ENCODE measurements at places on chromosomes 12 and 14.

DNA sequence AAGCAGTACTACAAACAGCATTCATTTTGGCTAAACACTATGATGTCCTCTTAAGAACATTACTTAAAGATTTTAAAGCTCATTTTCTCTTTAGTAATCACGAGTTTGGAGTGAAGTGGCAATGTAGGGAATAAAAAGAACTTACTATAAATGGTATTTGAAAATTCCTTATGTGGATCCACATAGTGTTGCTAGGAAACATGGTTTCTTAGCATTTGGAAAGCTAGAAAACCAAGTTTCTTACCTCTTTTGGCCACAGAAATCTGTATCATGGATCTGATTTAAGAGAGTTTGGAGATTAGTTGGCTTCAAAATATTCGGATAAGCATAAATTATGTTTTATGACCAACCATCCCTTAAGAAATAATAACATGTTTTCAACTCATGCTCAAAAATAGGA lies 337.7 kb upstream of the GARIN6 start:
- DNase-seq, result no peak

- no peak for DNase-seq
Measured at GRCh38 chr12:47920913-47921312, 16.1 kb upstream of the VDR start.

DNA sequence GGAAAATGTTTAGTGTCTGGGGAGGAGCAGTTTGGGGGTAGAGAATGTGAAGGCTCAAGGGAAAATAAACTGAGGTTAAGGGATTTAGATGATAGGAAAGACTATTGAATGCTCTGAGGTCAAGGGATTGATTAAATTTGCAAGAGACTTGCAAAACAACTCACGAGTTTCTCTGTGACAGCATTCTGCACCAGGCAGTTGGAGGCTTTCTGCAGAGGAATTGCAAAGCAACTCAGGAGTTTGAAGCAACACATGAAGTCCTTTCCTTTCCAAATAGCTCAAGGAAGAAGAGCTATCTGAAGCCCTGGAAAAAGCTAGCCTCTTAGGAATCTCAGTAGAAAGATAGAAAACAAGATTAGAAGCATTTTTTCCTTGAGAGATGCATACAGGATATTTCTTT lies 23.9 kb downstream of the SLC7A8 start:
- DNase-seq, result no peak

GRCh38 chr14:58796242-58797009 lies 158.7 kb downstream of the DACT1 start:
- no peak for DNase-seq

DNA sequence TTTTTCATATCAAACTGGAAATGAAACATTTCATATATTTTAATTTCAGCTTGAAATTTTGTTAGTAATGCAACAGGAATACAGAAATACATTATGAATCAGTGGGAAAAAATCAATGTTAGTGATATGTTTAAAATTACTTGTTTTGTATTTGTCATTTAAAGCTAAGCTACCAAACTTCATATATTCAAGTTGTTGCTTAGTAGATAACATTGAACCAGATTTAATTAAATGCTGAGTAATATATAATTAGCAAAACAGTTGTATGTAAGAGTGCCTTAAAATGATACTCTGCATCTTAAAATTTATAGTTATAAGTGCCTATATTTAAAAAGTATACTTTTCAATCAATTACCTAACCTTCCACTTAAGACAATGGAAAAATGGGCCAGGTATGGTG lies 5.0 kb downstream of the CHURC1 start:
- DNase-seq, result no peak

DNA sequence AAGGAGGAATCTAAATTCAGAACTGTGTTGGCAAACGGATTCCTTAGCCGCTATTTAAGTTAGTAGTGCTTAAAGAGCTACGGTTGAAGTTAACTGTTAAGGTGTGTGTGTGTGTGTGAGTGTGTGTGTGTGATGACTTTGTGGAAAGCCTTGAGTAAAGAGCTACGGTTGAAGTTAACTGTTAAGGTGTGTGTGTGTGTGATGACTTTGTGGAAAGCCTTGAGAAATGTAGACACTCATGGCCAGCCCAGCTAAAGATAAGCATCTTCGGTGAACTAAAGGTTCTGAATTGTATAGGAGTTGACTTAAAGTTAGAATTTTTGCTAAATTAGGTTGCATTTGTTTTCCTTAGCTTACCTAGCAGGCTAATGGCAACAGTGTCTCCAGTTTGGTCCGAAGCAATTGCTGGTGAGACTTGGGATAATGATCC lies 1.4 kb downstream of the KTN1 start:
- DNase-seq, result no peak

GRCh38 chr12:22971247-22971646 lies 346.3 kb downstream of the ETNK1 start:
- DNase-seq, result no peak

- no peak for DNase-seq
Measured at GRCh38 chr12:10016881-10017280, 6.5 kb downstream of the CLEC12B start.

DNA sequence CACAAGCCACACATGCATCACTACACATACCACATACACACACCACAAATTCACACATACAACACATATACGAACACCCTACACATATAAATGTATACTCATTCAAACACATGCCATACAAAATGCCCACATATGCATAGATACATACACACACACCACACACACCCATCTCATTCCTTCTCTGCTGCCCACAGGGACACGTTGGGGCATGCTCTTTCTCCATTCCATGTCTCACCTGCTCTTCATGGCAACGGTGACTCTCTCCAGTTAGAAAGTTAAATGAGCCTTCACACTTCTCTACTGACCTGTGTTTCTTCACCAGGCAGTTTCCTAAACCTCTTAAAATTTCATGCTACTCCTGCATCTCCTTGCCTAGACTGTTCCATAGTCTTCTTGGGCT lies 1194.8 kb downstream of the BCL11B start:
- no peak for DNase-seq

DNA sequence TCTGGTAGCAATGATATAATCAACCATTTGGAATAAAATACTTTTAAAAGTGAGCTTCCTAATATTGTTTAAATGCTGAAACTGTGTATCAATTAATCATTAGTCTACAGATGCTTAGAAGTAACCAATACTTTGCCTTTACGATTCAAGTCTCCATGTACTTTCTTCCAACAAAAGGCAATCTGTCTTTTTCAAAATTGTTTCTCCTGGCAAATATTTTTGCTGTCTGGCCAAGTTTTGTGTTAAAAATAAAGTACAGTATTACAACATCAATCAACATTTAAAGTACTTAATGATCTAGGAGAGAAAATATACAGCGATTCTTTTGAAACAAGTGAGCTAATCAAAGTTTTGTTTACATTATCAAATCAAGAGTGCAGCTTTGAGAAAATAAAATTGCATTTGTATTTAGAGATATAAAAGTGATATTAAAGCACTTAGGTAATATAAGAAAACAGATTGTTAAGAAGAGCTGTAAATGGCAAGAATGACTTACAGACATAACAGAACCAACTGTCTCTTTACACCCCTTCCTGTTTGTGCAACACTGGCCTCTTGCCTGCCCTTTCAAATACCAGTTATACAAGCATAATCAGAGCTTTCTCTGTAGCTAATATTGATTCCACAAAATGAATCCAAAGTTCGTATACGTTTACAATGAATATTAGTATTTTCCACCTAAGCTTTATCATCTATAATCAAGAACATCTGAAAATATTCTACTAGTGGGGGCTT lies 38.2 kb upstream of the FBLN5 start:
- no peak for DNase-seq

GRCh38 chr12:104649217-104649824 lies 192.6 kb downstream of the CHST11 start:
- no peak for DNase-seq

DNA sequence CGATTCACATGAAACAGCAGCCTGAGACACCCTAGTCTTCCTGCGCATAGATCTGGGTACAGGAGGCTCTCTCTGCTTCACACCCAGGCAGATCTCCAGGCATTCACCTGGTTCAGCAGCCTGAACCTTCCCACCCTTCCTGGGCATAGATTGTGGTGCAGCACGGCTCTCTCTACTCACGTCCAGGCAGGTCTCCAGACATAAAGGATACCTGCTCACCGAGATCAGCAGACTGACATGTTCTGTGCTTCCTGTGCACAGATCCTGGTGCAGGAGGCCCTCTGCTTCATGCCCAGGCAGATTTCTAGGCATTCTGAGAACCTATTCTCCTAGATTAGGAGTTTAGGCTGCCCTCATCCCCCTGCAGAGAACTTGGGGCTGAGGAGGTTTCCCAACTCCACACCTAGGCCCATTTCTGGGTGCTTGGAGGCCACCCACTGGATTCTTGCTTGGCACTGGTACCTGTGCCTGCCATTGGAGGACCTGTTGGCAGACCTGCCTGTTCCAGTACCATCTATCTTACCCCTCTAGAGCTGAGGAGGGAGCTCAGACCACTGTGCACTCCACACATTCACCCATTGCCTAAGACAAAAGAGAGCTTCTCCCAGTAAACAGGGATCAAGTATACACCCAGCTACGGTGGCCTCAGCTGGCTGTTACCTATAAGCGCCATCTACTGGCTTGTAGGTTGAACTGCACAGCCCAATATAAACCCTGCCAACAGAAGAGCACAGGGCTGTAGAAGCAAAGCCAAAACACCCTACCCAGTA lies 28.0 kb upstream of the GARIN6 start:
- no peak for DNase-seq

- no peak for DNase-seq
Measured at GRCh38 chr12:29041621-29042020, 107.5 kb upstream of the FAR2 start.
